ENCODE measurements at places on chromosomes 1 and 21.

DNA sequence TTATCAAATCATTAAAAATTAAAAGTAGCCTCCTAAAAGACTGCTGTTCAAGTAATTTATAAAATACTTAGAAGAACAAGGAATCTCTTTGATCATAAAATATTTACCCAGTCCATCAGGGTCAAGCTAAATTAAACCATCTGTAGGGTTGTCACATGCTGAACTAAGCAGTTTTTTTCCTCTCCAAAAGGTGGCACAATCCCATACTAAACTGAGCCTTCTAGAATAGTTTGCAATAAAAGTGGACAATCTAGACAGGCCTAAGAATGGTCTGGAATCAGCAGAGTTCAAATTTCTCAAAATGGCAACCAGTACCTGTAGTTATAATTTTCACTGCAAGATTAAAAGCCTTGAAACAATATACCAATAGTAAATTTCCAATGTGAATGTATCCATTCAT is 194.8 kb downstream of the EIF4G3 start:
- no peak for DNase-seq

GRCh38 chr1:43541721-43542401 is 11.2 kb downstream of the PTPRF start:
- DNase-seq: no peak

DNA sequence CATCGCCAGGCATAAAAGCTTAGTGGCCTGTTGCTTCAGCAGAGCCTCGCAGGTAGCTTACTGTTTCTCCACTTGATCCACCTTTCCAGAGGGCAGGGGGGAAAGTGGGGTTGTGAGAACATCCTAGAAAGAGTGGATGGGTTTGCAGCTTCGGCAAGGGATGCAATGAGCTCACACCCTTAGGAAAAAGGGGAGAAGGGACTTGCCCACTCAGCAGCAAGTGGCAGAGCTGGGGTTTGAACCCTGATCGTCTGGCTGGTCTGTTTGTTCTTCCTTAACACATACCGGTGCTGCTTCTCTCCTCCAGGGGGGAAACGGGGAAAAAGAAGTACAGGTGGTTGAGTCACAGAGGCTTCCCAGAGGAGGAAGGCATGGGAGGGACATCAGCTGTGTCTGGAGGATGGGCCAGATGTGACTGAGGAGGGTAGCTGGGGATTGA is 1.0 kb downstream of the TMEM201 start:
- no peak for DNase-seq

DNA sequence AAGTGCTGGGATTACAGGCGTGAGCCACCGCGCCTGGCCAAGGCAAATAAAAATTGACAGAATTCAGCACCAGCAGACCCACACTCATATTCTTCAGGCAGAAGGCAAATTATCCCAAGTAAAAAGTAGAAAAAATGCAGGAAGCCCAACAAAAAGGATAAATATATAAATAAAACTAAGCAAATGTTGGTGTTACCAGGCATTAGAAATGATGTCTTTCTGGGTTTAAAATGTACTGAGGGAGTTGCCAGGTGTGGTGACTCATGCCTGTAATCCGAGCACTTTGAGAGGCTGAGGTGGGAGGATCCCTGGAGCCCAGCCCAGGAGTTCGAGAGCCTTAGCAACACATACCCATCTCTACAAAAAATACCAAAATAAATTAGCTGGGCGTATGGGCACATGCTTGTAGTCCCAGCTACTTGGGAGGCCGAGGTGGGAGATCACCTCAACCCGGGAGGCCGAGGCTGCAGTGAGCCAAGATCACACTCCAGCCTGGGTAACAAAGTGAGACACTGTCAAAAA is 6.3 kb downstream of the INTS11 start:
- DNase-seq: no peak

DNA sequence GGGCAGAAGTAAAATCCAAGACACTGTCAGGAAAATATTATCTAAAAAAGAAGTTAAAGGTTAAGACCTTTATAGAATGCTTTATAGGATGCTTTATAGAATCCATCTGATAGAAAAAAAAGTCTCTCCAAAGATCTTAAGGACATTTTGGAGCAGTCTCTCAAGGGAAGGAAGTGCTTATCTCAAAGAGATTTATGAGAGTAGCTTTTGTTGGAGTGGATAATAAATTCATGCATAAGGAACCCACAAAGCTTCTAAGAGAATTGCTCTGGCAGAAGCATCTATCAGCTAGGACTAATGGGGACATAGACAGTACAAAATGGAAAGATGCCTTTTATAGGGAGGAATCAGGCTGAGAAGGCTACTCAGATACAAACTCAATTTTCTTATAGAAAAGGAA is 12.9 kb upstream of the CAP1 start:
- no peak for DNase-seq

GRCh38 chr1:86714159-86714558 is 9.8 kb downstream of the SH3GLB1 start:
- DNase-seq: no peak

- no peak for DNase-seq
These were observed 18.3 kb downstream of the SUCO start for GRCh38 chr1:172551279-172551678.

- no peak for DNase-seq
These were observed 668.0 kb downstream of the MRPL39 start for GRCh38 chr21:24939291-24939690.

- no peak for DNase-seq
These were observed 61.2 kb downstream of the OLFML3 start for GRCh38 chr1:114040273-114041015.

GRCh38 chr21:14773777-14774345 is 227.7 kb upstream of the SAMSN1 start:
- no peak for DNase-seq

DNA sequence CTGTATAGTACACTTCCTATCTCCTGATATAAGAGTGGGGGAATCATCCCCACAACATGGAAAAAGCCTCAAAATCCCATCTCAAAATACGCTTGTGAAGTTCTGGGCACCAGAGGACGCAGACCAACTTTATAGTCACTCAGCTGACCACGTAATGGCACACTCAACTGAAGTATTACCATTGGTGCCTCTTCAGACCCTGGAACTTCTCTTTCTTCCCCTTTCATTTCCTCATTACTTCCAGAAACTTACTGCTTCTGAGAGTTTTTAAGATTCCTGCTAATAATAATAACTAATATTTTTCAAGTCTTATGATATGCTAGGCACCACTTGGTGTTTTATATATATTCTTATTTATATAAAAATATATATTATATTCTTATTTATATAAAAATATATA is 202.6 kb downstream of the PTPRC start:
- no peak for DNase-seq

GRCh38 chr1:19138331-19138730 is 71.7 kb downstream of the UBR4 start:
- no peak for DNase-seq

DNA sequence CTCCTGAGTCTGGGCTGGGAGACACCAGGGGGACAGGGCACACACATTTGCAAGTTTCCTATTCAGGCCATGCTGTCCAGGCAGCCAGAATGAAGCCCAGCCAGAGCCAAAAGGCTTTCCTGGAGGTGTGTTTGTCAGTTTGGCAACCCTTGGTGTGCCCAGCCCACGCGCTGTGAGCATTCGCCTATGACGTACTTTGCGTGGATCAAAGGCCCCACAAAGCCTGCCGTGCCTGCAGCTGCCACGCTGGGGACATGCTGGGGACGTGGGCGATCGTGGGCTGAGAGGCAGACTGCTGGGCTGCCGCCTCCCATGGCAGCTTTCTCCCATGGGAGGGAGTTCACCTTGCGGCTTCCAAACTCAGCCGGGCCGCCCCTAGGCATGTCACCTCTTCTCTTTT is 57.5 kb downstream of the CD247 start:
- DNase-seq: no peak

- DNase-seq: no peak
These were observed 13.8 kb downstream of the UBE4B start for GRCh38 chr1:10046356-10047085.

- DNase-seq: no peak
These were observed 31.7 kb upstream of the AGO1 start for GRCh38 chr1:35851132-35851869.

DNA sequence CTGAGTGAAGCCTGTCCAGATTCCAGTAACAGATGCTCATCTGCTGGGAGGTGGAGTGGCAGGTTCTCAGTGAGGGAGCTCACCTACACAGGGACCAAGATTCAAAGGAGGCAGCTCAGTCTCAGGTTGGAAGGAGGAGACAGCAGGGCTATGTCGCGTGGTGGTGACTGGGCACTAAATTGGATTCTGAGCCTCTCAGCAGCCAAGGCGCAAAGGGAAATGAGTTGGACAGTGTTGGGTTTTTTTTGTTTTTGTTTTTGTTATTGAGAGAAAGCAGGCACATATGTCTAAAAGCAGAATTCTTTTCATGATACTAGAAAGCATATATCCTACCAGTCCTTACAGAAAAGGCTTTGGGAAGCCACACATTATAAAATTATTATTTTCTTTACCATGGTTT is 26.2 kb downstream of the UMODL1 start:
- no peak for DNase-seq

GRCh38 chr1:245074232-245074747 is 80.5 kb upstream of the KIF26B start:
- no peak for DNase-seq

- DNase-seq: no peak
These were observed 244.3 kb downstream of the FGGY start for GRCh38 chr1:59541161-59541560.

DNA sequence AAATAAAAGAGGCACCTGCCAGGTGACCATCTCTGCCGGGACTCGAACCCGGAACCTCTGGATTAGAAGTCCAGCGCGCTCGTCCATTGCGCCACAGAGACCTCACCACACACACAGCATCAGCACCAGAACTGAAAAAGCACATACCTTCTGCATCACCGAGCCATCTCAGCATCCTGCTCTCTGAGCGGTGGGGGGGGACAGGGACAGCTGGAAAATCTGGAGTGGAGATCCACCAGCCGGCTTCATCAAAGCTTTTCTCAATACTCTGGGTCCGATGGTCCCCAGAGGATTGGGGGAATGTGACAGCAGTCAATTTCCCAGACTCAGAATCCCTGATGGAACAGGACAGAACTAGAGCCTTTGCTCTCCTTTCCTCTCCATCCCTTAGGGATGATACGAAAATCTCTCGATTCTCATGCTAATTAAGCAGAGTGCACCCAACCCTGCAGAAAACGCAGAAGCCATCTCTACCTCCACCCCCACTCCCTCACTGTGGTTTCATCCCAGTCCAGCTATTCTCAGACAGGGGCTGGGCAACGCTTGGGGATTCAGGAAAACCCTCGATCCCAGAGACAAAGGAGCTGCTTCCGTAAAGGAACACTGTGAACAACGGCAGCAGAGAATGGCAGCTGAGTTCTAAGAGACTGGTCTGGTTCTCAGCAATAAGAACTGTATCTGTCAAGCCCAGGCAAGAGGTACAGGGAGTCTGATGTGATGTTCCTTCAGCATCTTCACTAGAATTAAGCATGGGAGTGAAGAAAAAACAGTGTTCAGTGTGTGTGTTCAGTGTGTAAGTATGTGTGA is 29.6 kb upstream of the CADM3 start:
- no peak for DNase-seq

DNA sequence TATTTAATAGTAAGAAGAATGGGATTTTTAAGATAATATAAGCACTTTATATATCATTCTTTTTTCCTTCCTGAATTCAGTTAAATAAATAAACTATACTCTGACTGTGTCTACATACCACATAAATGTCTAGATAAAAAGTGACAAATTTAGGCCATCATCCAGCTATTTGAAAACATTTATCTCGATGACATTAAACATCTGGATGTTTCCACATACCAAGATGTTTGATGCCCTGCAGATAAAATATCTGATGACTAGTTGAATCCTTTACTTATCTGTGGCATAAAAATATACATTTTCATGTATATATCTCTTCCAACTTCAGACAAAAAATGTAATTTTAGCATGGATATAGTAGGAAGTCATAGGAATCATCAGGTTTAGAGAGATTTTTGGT is 348.3 kb downstream of the DPYD start:
- no peak for DNase-seq

DNA sequence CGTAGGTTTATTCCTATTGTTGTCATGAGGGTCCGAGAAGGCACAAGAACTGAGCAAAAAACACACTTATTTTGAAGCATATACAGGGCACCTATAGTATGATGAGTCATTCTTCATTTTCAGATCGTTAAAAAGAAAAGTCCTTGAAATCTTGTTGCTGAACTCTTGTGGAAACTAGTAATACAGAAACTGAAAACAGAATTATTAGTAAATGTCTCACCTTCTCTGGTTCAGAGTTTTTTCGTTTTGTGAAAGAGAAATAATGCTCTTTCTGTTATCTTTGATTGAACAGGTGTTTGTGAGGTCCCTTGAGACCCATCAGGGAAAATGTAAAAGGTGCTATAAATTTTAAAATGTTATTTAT is 102.0 kb upstream of the COA6 start:
- no peak for DNase-seq

DNA sequence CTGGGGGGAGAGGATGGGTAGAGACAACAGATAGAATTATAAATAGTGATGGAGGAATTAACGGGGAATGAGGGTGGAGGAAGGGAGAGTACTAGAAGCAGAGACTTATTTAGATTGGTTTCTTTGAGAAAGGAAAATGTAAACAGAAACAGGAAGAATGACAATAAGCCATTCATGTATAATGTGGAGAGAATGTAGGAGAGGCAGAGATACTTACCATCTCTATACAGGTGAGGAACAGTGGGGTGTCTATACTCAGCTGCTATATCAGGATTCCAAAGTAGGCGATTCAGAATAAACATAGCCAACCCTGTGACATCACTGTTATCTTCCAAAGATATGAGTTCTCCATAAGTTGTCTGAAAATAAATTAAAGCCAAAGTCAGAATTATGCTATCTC is 16.8 kb downstream of the ASPM start:
- DNase-seq: no peak

GRCh38 chr21:41780337-41781049 is 13.6 kb upstream of the RIPK4 start:
- no peak for DNase-seq

GRCh38 chr1:225572422-225572821 is 80.5 kb downstream of the ENAH start:
- no peak for DNase-seq

DNA sequence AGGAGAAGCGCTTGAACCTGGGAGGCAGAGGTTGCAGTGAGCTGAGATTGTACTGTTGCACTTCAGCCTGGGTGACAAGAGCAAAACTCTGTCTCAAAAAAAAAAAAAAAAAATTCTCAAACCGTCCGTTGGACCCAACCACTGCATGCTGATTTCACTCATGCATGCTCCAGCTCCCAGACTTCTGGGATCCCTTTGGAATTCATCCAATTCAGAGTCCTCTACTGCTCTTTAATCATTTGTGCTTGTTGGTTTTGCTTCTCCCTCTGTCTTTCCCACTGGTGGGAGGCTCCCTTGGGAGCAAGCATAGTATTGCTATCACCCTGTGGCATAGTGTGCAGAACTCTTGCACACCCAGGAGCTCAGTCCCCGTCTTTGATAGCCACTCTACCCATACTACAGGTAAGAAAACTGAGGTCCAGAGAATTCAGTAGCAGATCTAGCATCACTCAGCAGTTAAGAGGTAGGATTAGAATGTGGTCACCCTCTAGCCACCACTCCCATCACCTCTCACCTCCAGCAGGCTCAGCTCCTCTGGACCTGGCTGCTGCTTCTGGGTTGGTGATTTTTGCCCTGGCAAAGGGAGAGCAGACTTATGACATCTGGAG is 3.1 kb upstream of the LMNA start:
- DNase-seq: no peak

GRCh38 chr1:47362828-47363227 is 29.2 kb downstream of the CMPK1 start:
- DNase-seq: no peak

GRCh38 chr1:89528382-89528780 is 3.8 kb downstream of the LRRC8B start:
- no peak for DNase-seq
